Stimulated activated CD8-positive, alpha-beta memory T cell treated with anti-CD3 and anti-CD28 coated beads, Interleukin-4, amount 100 ng/mL, for 4 hours (primary cell): ENCODE measurements at places on chromosomes 6 and 20.

DNA sequence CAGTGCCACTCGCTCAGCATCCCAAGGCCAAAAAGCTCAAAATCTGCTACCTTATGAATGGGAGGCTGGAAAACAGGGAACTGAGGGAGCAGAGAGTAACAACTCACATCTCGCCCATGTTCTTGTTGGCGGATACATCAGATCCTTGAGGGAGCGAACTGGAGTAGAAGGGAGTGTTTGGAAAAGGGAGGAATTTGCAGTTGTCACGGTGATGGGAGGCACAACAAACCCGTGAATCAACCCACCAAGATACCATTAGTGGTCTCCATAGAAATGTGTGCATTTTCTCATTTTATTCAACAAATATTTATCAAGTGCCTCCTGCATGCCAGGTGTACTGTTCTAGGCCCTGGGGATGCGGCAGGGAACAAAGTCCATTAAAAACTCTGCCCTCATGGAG, 212.1 kb downstream of the EYA2 start:
- DNase-seq, result no peak

- DNase-seq, result no peak
Observed at GRCh38 chr6:56949925-56950495, 4.9 kb upstream of the BEND6 start.

DNA sequence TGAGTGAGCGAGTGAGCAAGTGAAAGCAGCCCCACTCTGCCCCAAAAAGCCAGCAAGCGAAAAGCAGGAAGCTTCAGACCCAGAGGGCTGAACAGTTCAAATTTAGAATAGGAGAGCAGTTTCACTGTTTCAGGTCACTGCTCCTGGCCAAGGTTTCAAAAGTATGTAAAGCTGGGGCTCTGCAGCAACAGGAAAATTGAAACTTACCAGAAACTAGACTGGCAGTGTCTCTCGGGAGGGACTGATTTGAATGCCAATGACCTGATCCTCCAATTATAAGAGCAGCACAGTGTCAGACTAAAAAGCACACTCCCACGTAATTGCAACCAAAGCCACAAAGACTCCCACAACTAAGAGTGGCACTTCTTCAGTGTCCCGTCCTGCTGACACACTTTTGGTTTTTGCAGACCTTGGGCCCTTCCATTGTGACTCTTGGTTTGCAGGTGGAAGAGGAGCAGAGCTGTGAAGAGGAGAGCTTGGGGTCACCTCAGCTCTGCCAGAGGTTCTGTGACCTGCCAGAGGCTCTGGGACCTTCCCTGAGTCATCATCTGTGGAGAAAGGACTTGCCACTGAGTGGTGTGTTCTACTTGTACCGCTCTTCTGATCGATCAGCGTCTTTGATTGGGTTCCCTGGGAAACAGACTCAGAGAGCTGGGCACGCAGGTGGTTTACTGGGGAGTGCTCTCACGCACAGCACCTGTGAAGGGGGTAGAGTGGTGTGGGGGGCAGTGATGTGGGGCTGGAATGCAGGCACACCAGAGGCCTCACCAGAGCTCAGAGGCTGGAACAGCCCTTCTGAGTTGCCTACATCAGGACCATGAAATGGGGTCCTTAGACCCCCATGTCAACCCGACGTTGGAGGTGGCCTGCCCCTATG, 52.7 kb upstream of the PTGIS start:
- no peak for DNase-seq

- no peak for DNase-seq
Observed at GRCh38 chr6:149209871-149210775, 107.4 kb upstream of the TAB2 start.

DNA sequence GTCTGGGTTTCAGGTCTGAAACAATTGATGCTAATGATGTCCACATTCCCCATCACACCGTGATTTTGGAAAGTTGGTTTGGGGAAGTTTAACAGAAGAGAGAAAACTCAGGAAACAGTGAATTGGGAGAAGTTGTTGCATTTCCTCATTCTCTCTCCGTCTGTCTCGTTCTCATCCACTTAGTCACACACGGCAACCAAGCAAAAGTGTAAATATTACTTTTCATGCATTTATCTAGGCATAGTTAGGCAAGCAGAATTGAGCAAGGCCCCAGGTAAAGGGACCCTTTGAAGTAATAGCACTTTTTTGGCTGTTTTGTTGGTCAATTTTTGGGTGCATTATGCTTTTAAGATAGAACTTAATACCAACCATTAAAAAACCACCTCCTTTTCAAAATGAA, 137.0 kb upstream of the SULF2 start:
- DNase-seq, result no peak

DNA sequence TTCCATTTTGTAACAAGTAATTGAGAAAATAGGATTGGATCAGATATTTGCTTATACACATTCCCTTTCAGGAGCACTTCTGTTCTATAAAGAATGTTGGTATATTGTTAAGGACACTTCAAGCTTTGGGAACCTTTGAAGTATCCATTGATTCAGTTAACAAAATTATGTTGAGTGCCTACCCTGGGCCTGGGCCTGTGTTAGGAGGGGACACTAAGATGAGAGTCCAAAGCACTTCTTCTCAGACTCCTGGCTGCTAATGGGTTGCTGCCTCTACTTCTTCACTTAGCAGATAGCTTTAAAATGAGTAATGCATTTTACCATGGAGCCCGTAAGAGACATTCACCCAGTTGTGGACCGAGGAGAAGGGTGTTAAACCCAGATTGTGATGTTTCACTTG, 40.3 kb downstream of the PTPN1 start:
- no peak for DNase-seq
